ENCODE measurements at places on chromosomes 5 and 9.

- DNase-seq, result no peak
These were observed 287.9 kb downstream of the SEC61B start for GRCh38 chr9:99509900-99510535.

DNA sequence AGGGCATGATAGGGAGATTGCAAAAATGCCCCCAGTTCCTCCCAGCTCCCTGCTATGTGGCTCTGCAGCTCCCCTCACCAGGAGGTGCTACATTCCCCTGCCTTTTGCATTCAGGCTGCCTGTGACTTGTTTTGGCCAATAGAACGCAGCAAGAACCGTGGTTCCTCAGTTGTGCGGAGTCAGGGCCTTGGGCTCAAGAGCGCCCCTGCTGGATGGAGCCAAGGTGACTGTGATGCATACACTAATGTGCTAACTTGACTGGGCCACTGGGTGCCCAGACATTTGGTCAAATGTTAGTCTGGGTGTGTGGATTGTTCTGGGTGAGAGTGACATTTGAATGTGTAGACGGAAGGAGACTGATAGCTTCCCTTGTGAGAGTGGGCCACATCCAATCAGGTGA is 123.3 kb upstream of the MVB12B start:
- DNase-seq, result no peak

DNA sequence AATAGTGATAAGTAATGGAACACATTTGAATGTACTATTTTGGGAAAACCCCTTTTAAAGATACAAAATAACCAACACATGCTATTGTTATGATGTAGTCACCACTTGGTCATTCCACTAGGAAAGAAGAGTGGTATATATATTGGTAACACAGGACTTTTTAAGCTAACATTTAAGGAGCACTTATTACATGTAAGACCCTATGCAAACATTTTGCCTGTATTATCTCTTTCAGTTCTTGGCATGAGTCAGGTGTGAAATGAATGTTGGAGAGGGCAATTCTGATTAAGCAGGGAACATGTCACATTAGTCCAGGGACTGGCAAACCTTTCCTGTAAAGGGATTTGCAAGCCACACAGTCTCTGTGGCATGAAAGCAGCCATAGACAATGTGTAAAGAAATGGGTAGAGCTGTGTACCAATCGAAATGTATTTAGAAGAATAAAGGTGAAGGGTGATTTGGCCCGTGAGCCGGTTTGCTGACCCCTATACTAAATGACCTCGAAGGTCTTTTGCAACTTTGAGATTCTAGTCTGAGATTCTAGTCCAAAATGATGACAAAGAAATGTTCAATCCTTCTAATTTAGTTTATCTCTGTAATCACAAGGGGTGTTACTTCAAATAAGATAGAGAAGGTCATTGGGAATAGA is 15.3 kb downstream of the ABLIM3 start:
- no peak for DNase-seq

GRCh38 chr9:37761511-37761910 is 7.9 kb downstream of the TRMT10B start:
- DNase-seq, result no peak

DNA sequence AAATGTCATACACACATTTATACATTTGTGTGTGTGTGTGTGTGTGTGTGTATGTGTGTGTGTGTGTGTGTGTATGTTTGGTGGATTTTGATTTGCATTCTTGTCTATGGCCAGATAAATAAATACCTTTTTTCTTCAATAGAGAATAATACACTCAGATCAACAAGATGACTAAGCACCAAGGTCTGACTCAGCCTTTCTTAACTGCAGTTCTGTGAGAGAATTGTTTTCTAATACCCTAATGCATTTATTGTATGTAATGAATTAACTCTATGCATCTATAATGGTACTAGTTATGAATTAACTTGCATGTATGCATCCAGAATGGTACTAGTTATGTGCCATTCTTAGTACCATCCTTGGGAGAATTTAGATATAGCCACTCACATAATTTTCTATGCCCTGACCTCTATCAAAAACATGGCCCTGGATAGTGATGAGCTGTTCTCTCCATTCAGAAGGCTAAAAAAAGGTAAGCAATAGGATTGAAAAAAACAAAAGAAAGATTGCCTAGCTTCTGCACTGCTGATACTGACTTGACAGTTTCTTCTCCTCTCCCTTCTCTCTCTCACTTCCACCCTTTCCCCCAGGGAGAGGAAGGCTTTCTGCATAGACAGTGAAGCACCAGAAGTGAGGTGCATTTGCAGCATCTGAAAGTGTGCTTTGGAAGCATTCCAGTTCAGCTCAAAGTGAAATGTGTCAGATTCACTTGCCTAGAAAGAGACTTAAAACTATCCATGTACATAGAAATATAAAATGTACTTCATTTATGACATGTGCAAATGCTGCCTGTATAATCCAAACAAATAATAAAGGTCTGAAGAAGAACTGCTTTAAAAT is 55.1 kb upstream of the CCDC112 start:
- no peak for DNase-seq

DNA sequence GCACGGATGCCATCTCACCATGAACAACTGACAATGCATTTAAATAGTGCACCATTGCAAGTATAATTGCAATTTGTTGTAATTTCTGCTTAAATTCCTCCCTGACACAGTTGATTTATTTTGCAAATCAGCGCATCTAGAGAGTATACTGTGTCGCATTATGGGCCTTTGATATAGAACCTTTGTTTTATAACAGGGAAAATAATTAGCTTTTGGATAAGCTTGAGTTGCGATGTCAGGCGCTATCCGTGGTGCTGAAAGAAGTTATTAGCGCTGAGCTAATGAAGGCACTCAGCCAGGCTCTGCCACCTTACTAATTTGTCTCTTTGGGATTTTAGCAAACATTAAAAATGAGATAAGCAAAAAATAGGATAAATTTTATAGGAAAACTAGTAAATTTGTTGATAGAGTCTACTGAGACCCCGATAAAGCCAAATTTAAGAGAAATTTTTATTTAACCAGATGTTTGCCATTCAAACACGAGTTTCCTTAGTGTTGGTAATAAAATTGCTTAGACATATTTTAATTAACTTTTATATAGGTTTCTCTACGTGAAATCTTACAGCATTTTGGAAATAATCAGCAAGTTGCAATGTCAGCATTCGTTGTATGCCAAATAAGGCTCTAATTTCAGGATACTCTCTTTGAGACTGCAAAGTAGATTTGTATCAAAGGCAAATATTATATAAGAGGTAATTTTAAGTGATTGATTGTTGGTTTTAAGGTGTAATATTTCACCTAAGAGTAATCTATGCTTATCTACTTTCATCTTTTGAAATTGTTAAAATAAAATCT is 355.5 kb downstream of the TLR4 start:
- DNase-seq, result no peak

- peak; percentile 56 for DNase-seq
These were observed 70.4 kb downstream of the MVB12B start for GRCh38 chr9:126397056-126397455.

DNA sequence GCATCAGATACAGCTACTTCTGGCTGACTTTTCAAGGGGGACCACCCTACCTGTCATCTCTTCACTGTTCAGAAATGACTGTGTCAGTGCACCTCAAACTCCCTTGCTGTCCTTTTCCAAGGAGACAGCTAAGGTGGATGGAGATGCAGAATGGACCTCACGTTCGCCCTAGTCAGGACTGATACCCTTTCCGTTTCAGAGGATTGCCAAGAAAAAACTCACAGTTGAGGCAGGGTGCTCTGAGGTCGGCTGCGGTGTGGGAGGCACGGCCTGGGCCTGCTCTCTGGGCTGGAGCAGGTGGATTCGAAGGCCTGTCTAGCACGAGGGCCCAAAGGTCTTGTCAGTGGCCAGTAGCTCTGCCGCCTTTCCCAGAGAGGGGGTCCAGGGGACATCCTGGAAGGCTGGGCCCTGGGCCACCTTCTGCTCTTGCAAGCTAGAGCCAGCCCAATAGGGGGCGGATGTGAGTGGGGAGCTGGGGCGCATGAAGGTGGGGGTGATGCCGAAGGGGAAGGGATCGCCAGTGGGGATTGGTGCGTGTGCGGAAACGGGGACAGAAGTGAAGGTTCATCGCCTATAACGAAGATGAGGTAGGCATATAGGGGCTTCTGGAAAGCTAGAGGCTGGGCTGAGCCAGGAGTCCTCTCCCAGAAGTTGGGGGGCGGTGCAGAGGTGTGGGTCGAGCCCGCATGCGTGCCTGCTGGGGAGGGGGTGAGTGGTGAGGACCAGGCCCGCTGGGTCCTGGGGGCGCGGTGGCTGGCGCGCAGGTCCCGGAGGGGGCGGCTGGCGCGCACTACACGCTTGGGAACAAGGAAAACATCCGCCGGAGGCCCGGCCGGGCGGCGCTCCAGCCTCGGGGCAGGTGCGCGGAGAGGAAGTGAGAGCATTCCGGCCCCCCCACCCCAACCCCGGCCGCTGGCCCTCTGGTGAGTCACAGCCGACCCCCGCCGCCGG is 2.5 kb upstream of the MSMP start:
- DNase-seq, result peak; percentile 82

GRCh38 chr9:88418715-88419540 is 30.7 kb downstream of the SPIN1 start:
- DNase-seq, result peak; percentile 36

DNA sequence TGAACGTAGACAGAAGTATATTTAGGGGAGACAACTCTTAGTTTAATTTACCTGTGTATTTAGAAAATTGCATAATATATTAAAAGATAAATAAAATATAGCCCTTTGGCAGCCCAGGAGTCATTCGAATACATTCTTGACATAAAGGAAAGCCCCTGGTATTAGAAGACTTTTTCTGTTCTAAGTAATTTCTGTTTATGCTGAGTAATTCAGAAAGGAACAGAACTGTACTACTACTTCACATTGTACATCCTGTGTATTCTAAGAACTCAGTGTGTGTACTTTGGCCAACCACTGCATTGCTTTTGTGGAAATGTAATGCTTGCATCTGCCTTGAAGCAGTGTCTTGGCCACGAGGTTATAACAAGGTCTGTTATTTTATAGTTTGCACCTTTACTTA is 136.4 kb downstream of the KDM4C start:
- DNase-seq, result no peak

All from stimulated activated CD4-positive, alpha-beta T cell treated with anti-CD3 and anti-CD28 coated beads, Interleukin-4, amount 100 ng/mL, for 24 hours (primary cell).